ENCODE measurements at places on chromosomes 7 and 10. TPM values are rescaled to one million over a fixed set of nuclear protein-coding genes. Genes with fewer than 3 reads are reported as not detected.
A peak's percentile ranks its signal among the peaks of the same experiment; 100 is the strongest.

Gene TRPV5
- not detected for total RNA-seq

Gene SCIN
- not detected for total RNA-seq

DNA sequence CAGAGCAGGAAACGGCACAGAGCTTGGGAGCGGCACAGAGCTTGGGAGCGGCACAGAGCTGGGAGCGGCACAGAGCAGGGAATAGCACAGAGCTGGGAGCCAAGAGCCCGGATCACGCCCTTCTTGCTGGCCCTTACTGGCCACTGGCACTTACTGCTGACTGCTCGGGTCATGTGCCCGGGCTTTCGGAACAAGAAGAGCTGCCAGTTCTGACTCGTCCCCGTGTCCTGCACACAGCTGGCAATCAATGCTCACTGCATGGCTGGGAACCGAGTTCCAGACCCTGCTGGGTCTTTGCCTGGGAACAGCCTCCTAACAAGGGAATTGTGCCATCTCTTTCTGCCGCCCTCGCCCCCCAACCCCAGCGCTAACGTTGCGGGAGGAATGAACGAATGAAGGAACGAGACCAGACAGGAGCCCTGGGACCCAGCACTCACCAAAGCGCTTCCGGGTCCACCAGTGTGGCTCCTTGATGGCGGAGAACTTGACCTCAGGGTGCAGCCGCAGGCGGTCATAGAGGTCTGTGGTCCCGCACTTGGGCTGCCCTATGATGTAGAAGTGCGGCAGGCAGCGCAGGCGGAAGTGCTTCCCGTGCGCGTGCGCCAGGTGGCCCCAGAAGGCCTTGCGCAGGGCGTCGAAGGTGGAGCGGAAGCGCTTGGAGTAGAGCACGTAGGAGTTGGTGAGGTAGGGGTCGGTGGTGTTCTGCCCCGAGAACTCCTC, 49.1 kb downstream of the CHST15 start:
- H3K27me3 ChIP-seq: no peaks in the 10 kb centered on the region
- no peaks in the 10 kb centered on the region for H3K36me3 ChIP-seq
- H3K4me3 ChIP-seq: no peak overlapping the region
- DNase-seq: no peak

Gene NOS3
- 2.6 TPM for total RNA-seq

- H3K4me1 ChIP-seq: peaks cover 28% of the 10 kb centered on the region
- no peak overlapping the region for H3K27ac ChIP-seq
- peaks cover 26% of the 10 kb centered on the region for H3K27me3 ChIP-seq
- H3K4me3 ChIP-seq: peak overlapping the region; percentile 43
- peak; percentile 63 for DNase-seq
Observed at GRCh38 chr7:94656925-94657731, 1.2 kb upstream of the SGCE start.

DNA sequence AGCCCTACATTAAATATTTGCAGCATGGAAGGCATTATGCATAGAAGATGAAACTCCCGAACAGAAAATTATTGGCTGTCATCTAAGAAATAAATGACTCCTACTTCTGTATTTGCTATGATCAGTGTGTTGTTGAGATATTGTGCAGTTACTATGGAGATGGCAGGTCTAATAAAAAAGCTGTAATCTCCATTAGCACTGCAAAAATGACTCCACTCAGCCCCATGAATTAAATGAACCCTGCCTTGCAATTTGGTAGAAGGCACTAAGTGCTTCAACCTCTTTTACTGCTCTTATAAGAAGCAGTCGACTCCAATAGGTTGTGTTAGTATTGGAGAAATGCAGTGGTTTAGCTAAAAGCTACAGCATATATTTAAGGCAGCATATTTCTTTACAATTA, 290.0 kb upstream of the PHYHIPL start:
- no peaks in the 10 kb centered on the region for H3K36me3 ChIP-seq
- H3K27me3 ChIP-seq: no peaks in the 10 kb centered on the region
- no peak overlapping the region for H3K4me3 ChIP-seq
- no peak for DNase-seq
- no peaks in the 10 kb centered on the region for H3K4me1 ChIP-seq

GRCh38 chr7:2017914-2018568, 214.7 kb downstream of the MAD1L1 start:
- no peak overlapping the region for H3K27ac ChIP-seq
- H3K4me1 ChIP-seq: peaks cover 29% of the 10 kb centered on the region
- H3K4me3 ChIP-seq: no peak overlapping the region

DNA sequence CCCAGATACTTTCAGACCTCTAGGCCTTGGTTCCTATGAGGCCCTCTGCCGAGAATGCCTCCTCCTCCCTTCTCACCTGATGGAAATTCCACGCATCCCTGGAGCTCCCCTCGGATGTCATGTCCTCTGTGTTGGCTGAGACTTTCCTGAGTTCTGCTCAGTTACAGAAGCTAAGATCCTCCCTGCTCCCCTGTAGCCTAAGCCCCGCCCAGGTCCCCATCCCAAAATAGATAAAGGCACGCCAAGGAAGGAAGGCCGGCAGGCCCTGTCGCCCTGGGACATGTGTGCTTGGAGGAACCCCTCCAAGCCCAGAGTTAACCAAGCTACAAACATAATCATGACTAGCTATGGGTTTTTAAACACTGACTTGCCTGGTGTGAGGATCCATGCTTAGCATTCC, 123.5 kb downstream of the SORBS1 start:
- H3K4me3 ChIP-seq: no peak overlapping the region
- no peaks in the 10 kb centered on the region for H3K27me3 ChIP-seq
- peaks cover 8% of the 10 kb centered on the region for H3K4me1 ChIP-seq
- H3K36me3 ChIP-seq: no peaks in the 10 kb centered on the region
- no peak for DNase-seq
